ENCODE measurements at places on chromosomes 16 and 17.
A peak's percentile ranks its signal among the peaks of the same experiment; 100 is the strongest.

GRCh38 chr17:33892717-33893591 is 362.1 kb upstream of the CCL2 start:
- no peak for DNase-seq

DNA sequence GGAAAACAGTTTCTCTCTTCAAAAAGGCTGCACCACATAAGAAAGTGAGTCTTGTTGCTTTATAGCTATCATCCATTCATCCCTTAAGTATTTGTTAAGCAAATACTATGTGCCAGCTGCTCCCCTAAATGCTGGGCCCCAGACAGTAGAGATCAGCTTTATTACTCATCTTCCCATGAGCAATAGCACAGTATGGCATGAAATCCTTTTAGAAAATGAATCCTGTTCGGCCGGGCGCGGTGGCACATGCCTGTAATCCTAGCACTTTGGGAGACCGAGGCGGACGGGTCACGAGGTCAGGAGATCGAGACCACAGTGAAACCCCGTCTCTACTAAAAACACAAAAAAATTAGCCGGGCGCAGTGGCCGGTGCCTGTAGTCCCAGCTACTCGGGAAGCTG is 99.5 kb downstream of the MYO1D start:
- peak; percentile 55 for DNase-seq

DNA sequence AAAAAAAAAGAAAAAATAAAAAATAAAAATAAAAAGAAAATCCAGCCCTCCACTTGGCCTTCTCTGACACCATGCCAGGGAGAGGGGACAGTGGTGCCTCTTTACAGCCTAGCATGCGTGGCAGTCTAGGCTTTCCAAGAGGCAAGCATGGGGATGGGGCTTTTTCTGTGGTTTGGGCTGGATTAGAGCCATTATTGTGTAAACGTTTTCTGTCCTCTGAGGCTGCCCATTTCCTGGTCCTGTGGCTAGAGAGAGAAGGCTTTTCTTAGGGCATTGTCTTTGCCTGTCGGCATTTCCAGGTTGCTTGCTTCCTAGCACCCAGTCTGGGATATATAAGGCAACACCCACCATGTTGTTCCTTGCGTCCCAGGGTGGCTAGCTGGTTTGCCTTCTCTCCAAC is 2.7 kb upstream of the DHRS7B start:
- no peak for DNase-seq

DNA sequence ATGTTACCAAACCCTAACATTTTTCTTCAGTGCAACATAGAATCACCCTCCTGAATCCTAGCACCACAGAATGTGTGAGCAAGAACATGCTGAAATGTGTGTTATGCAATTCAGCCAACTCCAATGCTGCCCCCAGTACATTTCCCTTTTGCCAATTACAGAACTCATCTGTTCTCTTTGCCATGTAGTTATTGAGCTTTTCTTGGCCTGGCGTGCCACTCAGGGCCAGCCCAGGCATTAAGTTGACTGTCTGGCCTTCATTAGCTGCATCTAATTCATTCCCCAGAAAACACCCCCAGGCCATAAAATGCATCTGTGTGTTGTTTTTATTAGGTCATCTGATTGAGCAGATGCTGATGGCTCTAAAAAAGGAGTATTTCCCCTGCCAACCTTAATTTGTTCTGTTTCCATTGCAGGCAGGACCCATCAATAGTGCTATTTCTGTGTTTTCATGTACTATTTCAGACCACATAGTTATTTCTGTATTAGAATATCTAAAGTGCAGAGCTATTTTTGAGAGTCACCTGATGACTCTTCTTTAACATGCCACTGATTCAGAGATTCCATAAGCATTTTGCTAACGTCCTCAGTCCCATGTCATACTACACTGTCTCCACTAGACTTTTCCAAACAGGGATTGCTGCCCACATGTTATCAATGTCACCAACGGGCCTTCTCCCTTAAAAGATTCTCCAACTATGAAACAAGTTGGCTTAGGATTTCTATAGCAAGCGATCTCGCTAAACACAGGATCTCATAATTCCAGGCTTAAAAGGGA is 969.7 kb downstream of the CDH11 start:
- peak; percentile 66 for DNase-seq

- DNase-seq, result no peak
Observed at GRCh38 chr16:74605332-74605731, 1.6 kb downstream of the GLG1 start.

DNA sequence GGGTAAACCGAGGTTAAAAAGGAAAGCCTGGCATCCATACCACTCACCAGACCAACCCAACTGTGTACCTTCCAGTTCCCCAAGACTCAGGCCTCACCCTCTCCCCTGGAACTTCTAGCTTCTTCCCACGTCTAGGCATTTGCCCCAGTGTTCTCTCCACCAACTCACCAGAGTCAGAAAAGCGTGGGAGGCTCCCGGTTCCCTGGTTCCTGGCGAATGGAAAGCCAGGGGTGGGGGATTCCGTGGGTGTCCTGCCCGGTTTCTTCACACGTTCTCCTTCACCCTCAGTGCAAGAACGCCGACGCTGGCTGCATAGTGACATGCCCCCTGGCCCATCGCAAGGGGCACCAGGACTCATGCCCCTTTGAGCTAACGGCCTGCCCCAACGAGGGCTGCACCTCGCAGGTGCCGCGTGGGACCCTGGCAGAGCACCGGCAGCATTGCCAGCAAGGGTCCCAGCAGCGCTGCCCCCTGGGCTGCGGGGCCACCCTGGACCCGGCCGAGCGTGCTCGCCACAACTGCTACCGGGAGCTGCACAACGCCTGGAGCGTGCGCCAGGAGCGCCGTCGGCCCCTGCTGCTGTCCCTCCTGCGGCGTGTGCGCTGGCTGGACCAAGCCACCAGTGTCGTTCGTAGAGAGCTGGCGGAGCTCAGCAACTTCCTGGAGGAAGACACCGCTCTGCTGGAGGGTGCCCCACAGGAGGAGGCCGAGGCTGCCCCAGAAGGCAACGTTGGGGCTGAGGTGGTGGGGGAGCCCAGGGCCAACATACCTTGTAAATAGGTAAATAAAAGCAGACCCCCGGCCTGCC is 1.7 kb downstream of the RNF151 start:
- DNase-seq, result no peak

- DNase-seq, result no peak
Observed at GRCh38 chr17:28484296-28484695, 10.9 kb downstream of the SLC13A2 start.

DNA sequence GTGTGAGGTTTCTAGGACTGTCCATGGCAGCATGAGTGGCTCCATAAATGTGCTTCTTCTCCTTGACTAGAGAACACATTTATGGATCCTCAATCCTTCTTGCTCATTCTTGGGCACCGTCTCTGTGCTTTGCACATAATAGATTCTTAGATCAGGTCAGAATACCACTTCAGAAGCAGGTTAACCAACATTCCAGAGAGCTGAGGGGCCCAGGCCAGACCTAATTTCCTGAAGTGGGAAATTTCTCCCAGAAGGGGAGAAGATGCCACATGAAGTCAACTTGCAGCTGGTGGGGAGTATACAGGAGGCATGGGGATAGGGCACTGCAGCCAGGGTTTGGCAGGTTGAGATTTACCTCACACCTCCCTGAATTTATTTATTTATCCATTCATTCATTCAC is 24.4 kb upstream of the VAT1L start:
- DNase-seq, result no peak

DNA sequence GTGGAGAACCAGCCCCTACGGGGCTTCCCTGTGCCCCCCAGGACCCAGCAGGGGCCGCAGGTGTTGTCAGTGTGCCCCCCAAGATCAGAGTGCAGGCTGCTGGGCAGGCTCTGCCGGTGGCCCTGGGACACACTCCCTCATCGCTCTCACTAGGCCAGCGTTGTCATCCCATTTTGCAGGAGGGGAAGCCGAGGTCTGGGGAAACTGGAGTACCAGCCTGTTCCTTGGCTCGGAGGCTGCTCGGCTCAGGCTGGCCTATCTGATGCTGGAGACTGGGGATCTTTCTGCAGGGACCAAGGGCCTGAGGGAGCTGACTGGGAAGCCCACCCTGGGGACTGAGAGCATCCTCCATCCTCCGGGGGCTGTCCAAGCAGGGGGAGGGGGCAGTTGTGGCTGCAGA is 74.2 kb upstream of the CBX4 start:
- no peak for DNase-seq

GRCh38 chr17:57008958-57009357 is 31.0 kb downstream of the SCPEP1 start:
- no peak for DNase-seq

DNA sequence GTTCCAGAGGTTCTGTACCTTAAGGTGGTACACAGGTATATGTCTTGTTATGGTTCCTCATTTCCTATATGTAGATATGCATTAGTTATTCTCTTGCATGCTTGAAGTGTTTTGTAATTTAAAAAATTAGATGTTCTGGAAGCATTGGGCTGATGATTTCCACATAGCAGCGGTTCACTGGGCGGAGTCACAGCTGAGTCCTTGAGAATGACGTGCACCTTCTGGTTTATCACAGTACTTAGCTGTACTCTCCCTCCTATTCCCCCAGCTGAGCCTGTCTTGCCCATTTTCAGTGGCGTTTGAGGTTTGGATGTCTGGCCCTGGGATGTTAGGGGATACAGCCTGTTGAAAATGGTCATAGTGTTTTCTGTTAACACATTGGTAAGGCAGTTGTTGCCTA is 327.1 kb downstream of the SNX29 start:
- no peak for DNase-seq

- no peak for DNase-seq
Observed at GRCh38 chr16:24051125-24051524, 205.0 kb upstream of the CACNG3 start.

DNA sequence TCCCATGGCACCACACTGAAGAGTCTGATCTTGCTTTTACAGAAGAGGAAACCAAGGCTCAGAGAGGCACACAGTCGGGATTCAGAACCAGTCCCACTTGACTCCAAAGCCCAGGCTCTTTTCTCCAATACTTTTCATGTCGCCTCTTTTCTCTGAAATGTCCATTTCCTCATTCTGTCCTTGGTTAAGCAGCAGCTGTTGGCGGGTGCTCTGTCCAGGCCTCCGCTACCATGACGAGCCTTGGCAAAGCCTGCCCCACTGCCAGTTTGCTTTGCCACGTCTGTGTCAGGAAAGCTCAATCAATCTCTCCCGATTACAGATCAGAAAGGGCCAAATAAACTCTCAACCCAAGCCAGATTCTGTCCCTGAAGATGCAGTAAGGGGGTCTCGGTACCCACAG is 9.1 kb upstream of the CEP295NL start:
- no peak for DNase-seq

DNA sequence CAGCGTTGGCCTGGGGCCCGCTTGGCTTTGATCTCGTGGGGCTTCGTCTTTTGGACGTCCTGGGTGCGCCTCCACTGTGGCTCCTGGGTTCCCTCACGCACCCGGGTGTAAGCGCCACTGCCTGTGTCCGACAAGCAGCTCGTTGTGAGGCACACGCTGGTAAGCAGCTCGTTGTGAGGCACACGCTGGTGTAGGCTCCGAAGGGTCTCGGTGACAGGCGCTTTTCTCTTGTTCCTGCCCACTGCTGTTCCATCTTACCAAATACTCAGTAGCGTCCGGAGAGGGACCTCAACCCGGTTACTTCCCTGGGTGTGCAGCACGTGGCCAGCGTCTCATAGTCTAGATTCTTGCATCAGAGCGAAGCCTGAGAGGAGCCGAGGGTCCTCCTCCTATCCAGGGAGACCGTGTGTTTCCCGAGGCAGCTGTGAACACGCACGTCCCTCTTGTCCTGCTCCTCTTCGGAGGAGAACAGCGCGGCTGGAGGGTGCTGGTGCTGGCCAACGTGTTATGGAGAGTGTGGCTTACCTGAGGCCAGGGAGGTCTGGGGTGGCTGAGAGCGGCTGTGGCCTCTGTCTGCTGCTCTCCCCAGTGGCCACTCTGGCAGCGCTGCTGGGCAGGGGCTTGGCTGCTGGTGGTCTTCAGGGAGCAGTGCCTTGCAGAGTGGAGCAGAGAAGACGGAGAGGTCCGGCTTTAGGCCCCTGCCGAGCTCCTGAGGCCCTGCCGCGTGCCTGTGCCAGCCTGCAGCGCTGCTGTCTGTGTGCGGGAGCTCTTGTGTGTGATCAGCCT is 32.1 kb upstream of the ZNF750 start:
- DNase-seq, result no peak

- DNase-seq, result no peak
Observed at GRCh38 chr16:23826528-23827045, 9.2 kb upstream of the PRKCB start.

DNA sequence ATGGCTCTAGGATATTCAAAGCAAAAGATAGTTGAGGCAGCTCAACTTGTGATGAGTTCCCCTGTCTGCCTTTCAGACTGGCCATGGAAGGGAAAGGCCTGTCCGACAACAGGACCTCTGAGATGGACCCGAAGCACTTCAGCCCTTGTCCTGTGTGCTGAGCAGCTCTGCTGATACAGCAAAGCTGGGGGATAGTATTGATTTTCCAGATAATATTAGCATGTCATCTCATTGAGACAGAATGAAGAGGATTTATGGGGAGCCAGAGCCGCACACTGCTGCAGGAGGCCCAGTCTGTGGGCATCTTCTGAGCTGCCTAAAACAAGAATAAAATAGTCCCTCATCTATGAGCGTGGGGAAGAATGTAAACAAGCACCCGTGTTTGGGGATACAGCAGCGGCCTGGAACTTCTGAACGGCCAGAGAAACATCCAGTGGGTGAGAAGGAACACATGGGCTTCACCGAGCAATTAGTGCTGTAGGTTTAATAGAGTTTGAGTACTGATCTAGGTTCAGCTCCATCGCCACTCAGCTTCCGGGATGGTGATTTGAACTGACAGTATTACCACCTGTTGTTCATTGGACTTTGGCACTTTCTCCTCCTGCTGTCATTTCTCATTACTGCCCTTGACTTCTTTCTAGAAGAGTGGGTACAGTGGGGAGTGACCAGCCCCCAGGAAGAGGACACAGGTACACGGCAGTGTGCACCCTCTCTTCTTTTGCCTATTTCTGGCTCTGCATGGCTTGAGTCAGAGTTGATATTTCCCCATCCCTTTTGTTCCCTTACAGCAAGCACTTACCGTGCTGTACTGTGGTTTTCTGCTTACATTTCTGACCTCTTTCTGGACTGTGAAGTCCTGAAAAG is 96.5 kb upstream of the TBX2 start:
- DNase-seq, result no peak

- no peak for DNase-seq
Observed at GRCh38 chr16:79656553-79657115, 56.1 kb upstream of the MAF start.

GRCh38 chr17:55462711-55463110 is 41.1 kb upstream of the MMD start:
- no peak for DNase-seq

- peak; percentile 84 for DNase-seq
Observed at GRCh38 chr17:1724351-1724868, at the start of gene WDR81. TSS of gene WDR81 (plus strand) at chr17:1724704. CDS start at chr17:1724960, 256 bp downstream.

- DNase-seq, result no peak
Observed at GRCh38 chr16:23339787-23340186, 37.7 kb downstream of the SCNN1B start.

GRCh38 chr17:81518113-81518784 is 5.7 kb upstream of the ACTG1 start:
- DNase-seq, result no peak

GRCh38 chr17:77271411-77271810 is 130.6 kb downstream of the SEC14L1 start:
- DNase-seq, result no peak

- DNase-seq, result no peak
Observed at GRCh38 chr16:87538594-87538993, 45.8 kb upstream of the ZCCHC14 start.

- DNase-seq, result no peak
Observed at GRCh38 chr17:49595328-49595727, 19.7 kb downstream of the NXPH3 start.

GRCh38 chr16:70252355-70252988 is 732 bp upstream of the EXOSC6 start:
- no peak for DNase-seq

All from EL (cell line).